ENCODE measurements at places on chromosomes 7 and 10. TPM values are rescaled to one million over a fixed set of nuclear protein-coding genes. Genes with fewer than 3 reads are reported as not detected.

WDR11 gene
- total RNA-seq: 14.6 TPM

FAM107B gene
- total RNA-seq: 4.7 TPM

POMZP3 gene
- total RNA-seq: 5.0 TPM

VWDE gene
- total RNA-seq: 0.07 TPM

DNAJC2 gene
- total RNA-seq: 15.8 TPM

WDR86 gene
- total RNA-seq: 1.5 TPM

ADIRF gene
- 189 TPM for total RNA-seq

LAMB1 gene
- total RNA-seq: 47.0 TPM

SDK1 gene
- 5.8 TPM for total RNA-seq

NPC1L1 gene
- total RNA-seq: 0.25 TPM

NPSR1 gene
- not detected for total RNA-seq

INMT gene
- 88.1 TPM for total RNA-seq

TACR2 gene
- not detected for total RNA-seq

DNA sequence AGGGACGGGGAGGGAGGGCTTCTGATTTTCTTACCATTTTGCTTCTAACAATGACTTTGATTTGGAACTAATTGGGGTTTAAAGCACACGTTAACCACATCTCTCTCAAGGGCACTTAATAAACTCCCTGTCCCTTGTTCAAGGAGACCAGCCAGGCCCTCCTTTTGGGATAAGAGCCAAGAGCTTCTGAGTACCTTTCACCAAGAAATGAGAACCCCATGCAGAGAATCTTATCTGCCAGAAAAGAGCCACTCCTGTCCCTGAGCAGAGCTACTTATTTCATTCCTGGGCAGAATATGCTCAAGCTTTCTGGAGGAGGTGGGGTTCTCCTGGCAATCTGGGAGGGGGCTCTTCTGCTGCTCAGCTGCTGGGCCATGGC lies 574.6 kb downstream of the GALNT17 start:
- no peak for DNase-seq

- no peak for DNase-seq
Measured at GRCh38 chr10:70615784-70616522, 13.4 kb upstream of the PRF1 start.

- no peak for DNase-seq
Measured at GRCh38 chr7:80153446-80153845, 18.8 kb downstream of the GNAI1 start.

GRCh38 chr7:33486633-33487032 lies 357.3 kb downstream of the BBS9 start:
- no peak for DNase-seq

GRCh38 chr7:141045842-141046620 lies 27.8 kb upstream of the TMEM178B start:
- DNase-seq: no peak

GRCh38 chr7:107185716-107186115 lies 16.9 kb downstream of the HBP1 start:
- no peak for DNase-seq

- DNase-seq: no peak
Measured at GRCh38 chr10:99621454-99622251, 1.4 kb upstream of the SLC25A28 start.

- DNase-seq: peak; percentile 36
Measured at GRCh38 chr10:81570878-81571794, 303.9 kb upstream of the NRG3 start.

- no peak for DNase-seq
Measured at GRCh38 chr7:137142376-137142775, 201.2 kb downstream of the PTN start.

DNA sequence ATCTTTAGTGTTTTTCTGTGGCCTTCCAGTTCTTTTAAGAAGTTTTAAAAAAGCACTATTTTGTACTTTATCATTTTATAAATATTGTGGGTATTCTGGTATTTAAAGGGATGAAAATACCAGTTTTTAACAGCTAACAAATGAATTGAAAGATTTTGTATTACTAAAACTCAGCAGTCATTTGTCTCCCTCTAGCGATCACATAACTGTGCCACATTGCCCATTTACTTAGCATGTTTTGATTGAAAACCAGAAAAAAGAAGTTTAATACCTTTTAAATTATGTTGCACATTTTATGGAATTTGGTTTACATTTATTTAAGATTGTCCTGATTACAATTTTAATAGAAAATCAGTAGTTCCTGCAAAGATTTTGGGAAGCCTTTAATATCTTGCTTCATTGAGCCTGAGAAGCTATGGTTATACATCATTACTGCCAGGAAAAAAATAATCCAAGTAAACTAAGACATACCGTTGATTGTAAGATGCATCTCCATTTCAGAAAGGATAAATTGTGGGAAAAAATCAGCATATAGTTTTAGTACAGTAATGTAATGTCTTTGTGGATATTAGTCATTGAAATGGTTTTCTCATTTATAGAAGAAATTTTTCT lies 34.9 kb downstream of the TAX1BP1 start:
- no peak for DNase-seq

GRCh38 chr10:94315024-94315451 lies 47.7 kb downstream of the NOC3L start:
- DNase-seq: no peak

DNA sequence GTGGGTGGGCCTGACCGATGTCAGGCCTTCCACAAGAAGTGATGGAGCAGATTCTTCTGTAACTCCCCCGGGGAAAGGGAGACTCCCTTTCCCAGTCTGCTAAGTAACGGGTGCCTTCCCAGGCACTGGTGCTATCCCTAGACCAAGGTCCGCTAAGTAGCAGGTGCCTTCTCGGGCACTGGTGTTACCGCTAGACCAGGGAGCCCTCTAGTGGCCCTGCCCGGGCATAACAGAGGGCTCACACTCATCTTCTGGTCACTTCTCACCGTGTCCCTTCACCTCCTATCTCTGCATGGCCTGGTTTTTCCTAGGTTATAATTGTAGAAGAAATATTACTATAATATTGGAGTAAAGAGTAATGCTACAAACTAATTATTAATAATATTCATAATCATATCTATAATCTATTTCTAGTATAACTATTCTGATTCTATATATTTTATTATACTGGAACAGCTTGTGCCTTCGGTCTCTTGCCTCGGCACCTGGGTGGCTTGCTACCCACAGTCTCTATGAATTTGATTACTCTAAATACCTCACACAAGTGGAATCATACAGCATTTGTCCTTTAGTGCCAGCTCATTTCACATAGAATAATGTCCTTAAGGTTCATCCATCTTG lies 1378.7 kb downstream of the XPNPEP1 start:
- DNase-seq: peak; percentile 64

GRCh38 chr10:98331885-98332284 lies 63.9 kb upstream of the LOXL4 start:
- no peak for DNase-seq

GRCh38 chr10:117271427-117271826 lies 30.5 kb downstream of the SLC18A2 start:
- no peak for DNase-seq

DNA sequence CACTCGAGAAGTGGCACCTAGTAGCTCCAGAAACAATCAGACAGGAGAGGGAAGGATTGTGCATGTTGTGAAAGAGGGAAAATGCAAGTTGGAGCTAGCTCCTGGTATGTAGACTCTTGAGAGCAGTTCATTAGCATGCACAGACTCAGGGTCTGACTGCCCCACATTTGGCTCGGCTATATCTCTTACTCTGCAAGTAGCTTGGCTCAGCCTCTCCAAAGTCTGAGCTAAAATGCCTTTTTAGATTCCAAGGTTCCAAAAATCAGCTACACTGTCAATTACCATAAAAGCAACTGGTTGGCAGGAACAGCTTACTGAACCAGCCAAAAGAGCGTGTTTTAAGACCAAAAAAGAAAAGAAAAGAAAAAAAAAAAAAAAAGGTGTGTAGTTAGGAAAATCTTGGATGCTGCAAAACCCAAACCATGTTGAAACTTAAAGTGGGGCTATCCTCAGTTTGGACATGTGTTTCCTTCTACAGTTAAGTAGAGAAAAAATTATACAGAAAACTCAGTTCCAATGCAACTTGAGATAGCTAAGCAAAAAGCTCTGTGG lies 65.5 kb downstream of the MKX start:
- no peak for DNase-seq

- DNase-seq: no peak
Measured at GRCh38 chr10:61148451-61148850, 204.5 kb upstream of the RHOBTB1 start.

- DNase-seq: no peak
Measured at GRCh38 chr10:71072131-71072822, 140.1 kb upstream of the UNC5B start.

DNA sequence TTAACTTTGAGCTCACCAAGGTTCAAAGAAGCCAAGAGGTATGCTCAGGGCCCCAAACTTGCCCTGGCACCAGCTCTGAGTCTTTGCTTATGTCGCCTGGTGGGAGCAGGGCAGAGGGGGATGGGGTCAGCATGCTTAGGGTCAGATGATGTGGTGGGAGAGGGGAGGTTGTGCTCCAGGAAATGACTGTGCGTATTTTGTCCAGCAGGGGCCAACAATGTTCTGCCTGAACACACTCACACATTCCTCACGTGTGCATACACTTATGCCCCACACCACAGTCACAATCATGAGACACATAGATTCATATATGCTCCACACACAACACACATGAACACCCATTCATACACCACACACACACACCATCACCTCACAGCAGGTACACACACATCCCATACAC lies 4.4 kb upstream of the RAMP3 start:
- no peak for DNase-seq

GRCh38 chr7:158187694-158187994 lies 400.0 kb downstream of the PTPRN2 start:
- no peak for DNase-seq

DNA sequence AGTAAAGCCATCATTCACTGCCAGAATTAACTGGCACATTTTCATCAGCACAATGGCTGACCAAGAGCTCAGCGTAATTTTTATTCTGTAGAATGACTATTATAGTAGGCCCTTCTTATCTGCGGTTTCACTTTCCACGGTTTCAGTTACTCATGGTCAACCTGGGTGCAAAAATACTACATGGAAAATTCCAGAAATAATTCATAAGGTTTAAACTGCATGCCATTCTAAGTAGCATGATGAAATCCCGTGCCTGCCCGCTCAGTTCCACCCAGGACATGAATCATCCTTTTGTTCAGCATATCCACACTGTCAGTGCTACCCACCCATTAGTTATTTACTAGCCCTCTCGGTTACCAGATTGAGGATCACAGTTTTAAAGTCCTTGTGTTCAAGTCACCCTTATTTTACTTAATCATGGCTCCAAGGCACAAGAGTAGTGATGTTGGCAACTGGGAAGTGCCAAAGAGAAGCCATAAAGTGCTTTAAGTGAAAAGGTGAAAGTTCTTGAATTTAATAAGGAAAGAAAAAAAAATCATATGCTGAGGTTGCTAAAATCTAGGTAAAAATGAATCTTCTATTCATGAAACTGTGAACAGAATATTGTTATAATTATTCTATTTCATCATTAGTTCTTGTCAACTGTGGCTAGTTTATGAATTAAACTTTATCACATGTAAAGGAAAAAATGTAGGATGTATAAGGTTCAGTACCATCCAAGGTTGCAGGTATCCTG lies 204.9 kb downstream of the DOCK4 start:
- DNase-seq: peak; percentile 30

DNA sequence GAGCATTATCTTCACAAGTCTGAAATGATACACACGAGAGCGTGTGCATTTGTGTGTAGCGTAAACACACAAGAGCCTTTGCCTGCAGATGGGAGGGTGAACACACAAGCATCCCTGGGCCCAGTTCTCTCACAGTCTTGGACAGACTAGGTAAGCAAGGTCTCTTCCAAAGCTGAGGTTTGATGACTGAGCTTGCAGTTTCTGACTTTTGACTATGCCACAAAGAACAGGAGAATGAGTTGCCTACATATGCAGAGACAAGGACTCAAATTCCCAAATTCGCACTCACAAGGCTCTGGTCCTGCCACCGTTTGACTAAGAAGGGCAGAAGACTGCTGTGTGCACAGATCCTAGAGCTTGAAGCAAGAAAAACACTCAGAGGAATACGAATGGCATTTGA lies 55.8 kb downstream of the FAM53B start:
- no peak for DNase-seq

DNA sequence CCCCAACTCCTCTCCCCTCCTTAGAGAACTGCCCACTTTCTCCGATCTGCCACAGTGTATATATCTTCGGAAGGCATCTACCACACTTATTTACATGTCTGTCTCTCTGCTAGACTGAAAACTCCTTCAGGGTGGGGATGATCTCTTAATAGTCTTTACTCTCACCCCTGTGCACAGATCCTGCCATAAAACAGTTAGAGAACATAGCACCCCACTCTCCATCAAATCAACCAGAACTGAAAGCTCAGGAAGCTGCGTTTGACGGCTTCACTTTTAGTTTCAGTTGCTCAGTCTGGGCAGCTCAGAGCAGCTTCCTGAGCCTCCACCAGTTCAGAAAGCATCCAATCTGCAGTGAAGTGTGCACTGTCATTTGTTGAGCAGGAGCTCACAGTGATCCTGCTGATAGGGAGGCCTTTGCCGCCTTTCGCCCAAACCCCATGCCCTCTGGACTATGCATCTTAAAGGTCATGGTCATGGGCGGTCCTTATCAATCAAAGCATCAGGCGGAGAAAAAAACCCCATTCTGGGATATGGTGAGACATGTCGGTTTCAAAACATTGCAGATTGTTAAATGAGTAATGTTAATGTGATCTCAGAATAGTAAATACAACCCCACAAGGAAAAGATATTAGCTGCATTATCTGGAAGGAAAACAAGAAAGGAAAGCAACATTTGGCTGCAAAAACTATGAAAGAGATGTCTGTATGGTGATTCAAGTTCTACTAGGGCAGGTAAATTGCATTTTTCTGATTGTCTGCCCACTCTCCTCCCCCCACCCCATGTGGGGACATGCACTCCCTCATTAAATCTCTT lies 167.1 kb upstream of the ADO start:
- DNase-seq: peak; percentile 36

- no peak for DNase-seq
Measured at GRCh38 chr10:62270020-62270419, 1.4 kb upstream of the RTKN2 start.

GRCh38 chr7:104327938-104328295 lies 486 bp upstream of the LHFPL3 start:
- no peak for DNase-seq

DNA sequence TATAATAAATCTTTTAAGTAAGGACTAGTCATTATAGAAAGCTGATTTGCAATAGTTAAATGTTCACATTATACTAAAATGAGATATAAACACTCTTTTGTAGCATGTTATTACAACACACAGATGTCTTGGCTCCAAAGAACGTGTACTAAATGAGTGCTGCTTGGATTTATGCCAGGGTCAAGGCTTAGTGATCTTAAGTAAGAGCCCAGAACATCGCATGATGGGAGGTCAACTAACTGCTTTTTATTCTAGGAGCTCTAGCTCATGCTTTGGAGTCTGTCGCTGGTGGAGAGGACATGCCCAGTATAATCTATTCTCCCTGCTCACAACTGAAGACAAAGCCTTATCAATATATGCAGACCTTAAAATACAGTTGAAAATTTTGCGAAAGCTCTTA lies 315.1 kb downstream of the BBS9 start:
- DNase-seq: no peak

GRCh38 chr7:142771353-142771723 lies 568 bp downstream of the PRSS2 start:
- no peak for DNase-seq

GRCh38 chr10:28410420-28411135 lies 107.7 kb upstream of the MPP7 start:
- no peak for DNase-seq

Measured in heart left ventricle (tissue), 16 donors.